ENCODE measurements at places on chromosomes 12 and 14.
A peak's percentile ranks its signal among the peaks of the same experiment; 100 is the strongest.

- peak; percentile 8 for DNase-seq
Measured at GRCh38 chr14:104085032-104085888, at the start of gene ASPG. Gene ASPG, plus strand, starts transcription at chr14:104085700. Its CDS starts 71 bp downstream, at chr14:104085771.

DNA sequence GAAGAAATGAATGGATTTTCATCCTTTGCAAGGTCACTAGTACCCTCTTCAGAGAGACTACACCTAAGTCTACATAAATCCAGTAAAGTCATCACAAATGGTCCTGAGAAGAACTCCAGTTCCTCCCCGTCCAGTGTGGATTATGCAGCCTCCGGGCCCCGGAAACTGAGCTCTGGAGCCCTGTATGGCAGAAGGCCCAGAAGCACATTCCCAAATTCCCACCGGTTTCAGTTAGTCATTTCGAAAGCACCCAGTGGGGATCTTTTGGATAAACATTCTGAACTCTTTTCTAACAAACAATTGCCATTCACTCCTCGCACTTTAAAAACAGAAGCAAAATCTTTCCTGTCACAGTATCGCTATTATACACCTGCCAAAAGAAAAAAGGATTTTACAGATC is 40.8 kb downstream of the SPATA7 start:
- DNase-seq, result no peak

- DNase-seq, result no peak
Measured at GRCh38 chr14:87879389-87879788, 113.6 kb downstream of the GALC start.

DNA sequence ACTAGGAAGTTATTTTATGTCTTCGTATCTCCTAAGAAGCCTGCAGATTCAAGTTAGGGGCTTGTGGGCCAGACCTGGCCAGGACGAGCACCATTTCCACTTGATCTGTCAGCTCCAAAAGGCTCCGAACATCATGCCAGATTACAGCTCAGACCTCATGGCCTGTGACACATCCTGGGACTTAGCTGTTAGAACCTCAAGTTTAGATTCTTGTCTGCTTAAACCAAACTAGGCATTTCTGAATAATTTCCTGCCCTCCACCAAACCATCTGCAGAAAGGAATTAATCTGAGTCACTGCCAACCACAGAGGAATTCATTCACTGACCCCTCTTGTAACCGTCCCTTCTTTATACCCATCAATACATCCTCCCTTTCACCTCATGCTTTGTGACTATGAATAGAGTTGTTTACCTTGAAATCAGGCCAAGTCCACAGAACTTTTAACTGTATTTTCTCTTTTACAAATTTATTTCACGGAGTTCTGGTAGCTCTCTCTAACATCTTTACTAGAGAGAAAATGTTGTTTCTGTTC is 120.3 kb downstream of the FBXL14 start:
- DNase-seq, result no peak

- no peak for DNase-seq
Measured at GRCh38 chr12:14803830-14804160, 325 bp downstream of the C12orf60 start.

DNA sequence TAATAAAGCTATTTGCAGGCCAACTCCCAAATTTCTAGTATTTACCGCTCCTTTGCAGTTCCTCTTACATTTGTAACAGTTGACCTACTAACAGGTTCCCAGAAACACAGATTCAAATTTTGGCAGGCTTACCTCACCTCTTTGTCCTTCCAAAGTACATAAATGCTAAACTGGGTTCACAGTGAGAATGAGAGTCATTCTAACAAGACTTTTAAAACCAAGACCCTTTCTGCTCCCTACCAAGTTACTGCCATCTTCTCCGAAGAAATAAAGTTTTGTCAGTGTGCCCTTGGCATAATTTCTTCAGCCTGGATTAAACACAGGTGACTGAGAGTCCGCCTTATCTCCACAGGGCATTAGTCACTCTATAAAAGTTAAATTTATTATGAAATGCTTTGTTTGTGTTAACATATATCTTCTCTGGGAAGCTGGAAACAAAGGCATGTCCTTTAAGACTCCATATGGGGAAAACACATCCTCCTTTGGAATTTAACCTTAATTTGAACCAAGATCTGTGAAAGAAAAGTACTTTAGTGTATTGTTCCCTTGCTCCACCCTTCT is 28.2 kb downstream of the FOXA1 start:
- DNase-seq, result no peak

GRCh38 chr12:177336-177979 is 36.5 kb downstream of the SLC6A12 start:
- no peak for DNase-seq

GRCh38 chr12:5796171-5796958 is 148.7 kb downstream of the ANO2 start:
- peak; percentile 13 for DNase-seq

DNA sequence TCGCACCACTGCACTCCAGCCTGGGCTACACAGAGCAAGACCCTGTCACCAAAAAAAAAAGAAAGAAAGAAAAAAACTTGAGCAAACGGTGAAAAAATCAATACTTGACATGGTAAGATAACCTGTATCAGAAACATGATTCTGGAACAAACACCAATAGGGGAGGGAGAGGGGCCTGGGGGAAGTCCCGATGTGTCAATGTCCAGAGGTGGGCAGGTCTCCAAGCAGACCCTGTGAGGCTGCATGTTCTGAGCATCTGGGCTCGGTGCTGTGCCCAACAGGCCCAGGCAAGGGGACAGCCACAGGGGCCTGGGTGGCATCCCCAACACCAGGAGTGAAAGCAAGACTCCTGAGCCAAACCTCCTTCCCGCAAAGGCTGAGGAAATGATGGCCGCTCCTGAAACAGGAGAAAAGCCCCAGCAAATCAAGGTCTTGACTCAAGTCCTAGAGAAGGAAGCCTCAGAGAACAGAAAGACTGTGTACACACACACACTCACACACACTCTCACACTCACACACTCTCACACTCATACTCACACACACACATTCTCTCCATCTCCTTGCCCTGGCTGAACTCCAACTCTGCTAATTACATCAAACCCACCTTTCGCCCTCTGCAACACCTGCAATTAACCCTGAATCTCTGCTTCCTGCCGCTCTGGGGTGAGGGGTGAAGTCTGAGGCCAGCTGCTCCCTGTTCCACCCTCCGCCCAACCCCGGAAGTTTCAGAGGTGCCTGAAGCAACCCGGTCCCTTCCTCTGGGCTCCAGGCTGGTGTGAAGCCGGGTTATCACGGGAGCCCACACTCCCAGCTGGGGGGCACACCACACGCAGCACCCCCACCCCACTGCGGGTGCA is 20.4 kb downstream of the CCDC88C start:
- DNase-seq, result peak; percentile 73

DNA sequence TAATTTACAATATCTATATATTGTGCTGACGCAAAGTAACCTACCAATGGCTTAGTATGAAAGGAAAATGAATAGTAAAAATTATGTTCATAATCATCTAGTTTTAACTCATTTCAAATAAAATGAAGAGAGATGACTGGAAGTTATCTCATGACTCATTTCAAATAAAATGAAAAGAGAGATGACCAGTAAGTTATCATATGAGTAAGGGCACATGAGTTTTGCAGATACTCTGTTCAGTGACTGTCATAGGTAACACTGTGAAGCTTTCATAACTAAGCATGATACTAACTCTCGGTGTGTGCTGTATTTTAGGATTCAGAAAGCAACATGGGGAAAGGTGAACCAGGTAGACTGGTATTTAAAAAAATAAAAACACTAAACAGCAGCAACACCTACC is 364.5 kb upstream of the DIO2 start:
- DNase-seq, result no peak

DNA sequence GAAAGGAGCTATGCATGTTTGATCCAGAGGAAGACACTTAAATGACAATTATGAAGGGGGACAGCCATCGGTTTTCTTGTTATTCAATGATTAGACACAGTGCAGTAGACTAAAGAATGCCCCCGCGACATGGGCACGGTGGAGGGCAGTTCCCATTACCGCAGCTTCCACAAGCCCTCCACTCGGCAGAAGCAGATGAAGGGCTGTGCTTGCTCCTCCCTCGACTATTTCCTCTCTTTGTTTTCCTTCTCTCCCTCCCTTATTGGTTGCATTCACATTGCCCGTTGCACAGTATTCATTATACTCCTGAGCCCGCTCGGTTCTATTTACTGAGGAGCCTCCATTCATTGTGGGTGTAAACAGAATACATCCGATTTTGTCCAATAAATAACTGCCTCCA is 138.8 kb upstream of the RASSF8 start:
- no peak for DNase-seq

GRCh38 chr12:107025671-107026070 is 38.7 kb upstream of the MTERF2 start:
- no peak for DNase-seq

DNA sequence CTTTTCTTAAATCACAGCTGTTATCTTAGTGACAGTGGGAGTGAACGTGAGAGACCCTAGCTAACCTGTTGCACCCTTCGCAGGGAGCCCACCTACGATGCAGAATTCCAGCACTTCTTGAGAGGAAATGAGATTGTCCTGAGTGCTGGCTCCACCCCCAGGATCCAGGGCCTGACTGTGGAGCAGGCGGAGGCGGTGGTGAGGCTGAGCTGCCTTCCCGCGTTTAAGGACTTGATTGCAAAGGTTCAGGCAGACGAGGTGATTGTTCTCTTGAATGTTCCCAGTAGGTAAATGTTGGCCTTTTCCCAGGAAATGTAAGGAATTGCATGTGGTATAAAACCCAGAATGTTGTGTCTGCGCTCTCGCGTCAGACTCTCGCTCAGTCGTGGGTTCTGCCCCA is 46.7 kb downstream of the HSP90AA1 start:
- DNase-seq, result no peak

DNA sequence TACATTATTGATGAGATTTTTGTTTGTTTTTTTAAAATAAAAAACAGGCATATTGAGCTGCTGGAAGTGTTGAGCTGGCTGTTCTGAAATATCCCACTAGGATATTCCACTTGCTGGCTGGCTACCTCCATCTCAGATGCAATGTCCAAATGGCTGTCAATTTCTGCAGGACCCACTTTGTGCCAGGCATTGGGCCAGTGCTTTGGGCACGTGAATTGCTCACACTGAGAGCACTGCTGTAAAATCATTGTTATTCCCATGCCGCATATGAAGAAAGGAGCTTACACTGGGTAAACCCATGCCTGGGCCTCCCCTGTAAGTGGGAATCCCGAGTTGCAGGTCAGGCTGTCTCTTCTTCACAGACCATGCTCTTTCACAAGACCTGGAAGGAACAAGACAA is 56.7 kb downstream of the RGS6 start:
- DNase-seq, result no peak

- DNase-seq, result no peak
Measured at GRCh38 chr12:27177706-27178105, 66.4 kb upstream of the STK38L start.

GRCh38 chr12:99137124-99137855 is 492.2 kb downstream of the APAF1 start:
- no peak for DNase-seq

DNA sequence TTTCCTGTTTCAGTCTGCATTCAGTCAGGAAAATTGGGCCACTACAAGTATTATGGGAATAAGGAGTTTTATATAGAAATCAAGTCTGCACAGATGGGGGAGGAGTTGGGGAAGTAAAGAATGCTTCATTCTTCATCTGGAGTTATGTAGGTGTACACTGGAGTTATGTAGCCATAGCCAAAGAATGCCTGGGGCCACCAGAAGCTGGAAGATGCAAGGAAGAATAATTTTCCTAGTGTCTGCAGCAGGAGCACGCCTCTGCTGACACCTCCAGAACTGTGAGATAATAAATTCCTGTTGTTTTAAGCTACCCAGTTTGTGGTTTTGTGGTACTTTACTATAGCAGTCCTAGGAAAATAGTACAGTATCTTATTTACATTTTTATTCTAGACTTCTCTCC is 333.4 kb downstream of the NELL2 start:
- DNase-seq, result no peak

- no peak for DNase-seq
Measured at GRCh38 chr12:47754126-47754525, 4.6 kb downstream of the RAPGEF3 start.

DNA sequence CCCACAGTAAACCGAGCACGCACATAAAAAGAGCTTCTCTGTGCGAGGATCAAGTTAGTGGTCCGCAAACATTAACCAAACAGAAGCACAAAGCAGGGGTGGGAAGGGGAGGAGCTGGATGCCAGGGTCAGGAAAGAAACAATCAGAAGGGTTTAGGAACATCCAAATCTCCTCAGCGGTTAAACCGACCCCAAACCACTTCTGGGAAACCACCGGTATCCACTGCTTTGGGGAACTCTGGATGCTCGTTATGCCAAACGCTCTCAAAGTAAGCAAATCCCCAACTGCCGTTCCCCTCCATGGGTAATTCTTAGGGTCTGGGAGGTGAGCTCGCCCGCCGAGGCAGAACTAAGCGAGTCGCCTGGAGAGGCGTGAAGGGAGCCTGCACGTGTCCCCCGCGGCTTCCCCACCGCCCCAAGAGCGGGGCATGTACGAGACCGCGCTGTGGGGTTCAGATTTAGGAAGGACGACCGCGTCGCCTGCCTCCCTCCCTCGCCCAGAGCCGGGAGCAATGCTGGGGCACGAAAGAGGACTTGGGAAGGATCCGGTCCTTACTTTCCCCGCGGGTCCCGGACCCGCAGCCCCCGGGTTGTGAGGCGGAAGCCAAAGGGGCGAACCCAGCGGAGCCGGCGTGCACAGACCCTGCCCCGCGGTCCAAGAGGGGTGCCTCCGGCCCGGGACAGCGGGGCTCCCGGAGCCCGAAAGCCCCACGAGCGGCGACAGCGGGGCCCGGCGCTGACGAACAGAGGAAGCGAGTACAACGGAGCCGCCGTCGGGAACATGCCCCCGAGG is 711 bp downstream of the SBNO1 start:
- DNase-seq, result peak; percentile 60

DNA sequence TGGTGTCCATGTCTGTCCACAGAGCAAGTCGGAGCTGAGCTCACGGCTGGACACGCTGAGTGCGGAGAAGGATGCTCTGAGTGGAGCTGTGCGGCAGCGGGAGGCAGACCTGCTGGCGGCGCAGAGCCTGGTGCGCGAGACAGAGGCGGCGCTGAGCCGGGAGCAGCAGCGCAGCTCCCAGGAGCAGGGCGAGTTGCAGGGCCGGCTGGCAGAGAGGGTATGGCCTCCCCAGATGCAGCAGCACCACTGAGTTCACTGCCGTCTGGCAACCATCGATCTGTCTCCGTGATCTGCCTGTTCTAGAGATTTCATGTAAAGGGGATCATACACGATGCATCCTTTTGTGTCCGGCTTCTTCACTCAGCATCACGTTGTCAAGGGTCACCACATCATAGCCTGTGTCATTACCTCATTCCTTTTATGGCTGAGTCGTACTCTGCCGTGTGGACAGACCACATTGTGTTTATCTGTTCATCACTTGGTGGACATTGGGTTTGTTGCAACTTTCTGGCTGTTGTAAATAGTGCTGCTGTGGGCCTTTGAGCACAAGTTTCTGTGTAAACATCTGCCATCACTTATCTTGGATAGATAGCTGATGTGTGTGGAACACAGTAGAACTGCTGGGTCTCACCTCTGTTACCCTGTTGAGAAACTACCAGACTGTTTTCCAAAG is 21.9 kb downstream of the HIP1R start:
- no peak for DNase-seq
